ENCODE measurements at places on chromosomes 7 and 10.

GRCh38 chr10:129938460-129938859 lies 25.6 kb downstream of the EBF3 start:
- no peak for DNase-seq

DNA sequence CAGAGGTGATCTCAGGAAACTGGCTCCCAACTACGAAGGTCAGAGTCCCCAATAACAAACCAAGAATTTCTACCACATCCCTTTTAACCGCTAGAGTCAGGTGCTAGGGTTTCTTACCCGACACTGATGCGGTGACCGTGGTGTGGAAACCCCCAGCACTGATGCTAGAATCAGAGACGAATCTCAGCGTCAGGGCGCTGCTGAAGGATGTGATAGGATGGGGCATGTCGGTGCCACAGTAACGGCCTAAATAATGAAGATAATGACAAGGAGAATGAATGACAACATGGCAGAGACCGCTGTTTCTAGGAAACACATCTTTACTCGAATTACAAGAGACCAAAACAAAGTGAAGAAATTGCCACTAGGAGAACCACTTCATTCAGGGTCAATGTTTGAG lies 131.1 kb upstream of the RSU1 start:
- DNase-seq = peak; percentile 19

GRCh38 chr10:69767793-69768192 lies 33.9 kb upstream of the COL13A1 start:
- no peak for DNase-seq

DNA sequence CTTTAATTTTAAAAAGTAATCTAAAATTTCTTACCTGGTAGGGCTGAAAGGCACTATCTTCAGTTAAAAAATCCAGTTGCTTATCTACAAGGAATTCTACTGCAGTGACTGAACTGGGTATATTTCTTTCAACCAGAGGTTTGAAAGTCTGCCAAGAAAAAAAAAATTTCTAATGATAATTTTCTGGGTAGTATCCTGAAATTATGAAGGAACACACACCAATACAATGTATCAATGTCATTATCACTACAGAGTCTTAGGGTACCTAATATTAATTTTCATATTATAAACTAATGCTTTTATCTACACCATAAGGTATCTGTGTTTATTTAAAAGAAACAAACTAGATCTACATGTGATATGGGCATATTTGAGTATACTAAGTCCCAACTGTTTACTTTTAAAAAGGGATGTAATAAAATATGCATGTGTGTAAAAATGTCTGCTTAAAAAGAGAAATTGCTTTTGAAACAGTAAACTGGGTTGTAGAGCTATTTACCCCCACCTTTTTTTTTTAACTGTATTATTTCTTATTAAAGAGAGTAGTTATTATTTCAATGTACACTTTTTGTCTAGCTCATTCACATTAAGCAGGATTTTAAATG lies 131.6 kb downstream of the NRBF2 start:
- no peak for DNase-seq

DNA sequence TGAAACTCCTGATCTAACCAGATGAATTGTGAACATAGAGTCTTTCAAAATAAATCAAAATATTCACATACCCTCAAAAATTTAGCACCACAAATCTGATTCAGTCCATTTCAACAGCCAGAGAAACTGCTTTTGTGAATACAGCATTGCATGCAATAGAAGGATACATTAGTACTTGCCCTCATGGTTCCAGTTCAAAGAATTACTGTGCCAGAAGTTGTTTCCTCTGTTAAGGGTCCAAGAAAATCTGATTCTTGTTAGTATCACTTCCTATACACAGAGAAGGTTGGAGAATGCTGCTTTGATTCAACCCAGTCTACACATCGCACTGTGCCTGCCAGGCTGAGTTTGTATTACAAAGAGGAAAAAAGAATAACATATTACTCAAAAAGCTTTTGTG lies 115.6 kb downstream of the TFEC start:
- no peak for DNase-seq

DNA sequence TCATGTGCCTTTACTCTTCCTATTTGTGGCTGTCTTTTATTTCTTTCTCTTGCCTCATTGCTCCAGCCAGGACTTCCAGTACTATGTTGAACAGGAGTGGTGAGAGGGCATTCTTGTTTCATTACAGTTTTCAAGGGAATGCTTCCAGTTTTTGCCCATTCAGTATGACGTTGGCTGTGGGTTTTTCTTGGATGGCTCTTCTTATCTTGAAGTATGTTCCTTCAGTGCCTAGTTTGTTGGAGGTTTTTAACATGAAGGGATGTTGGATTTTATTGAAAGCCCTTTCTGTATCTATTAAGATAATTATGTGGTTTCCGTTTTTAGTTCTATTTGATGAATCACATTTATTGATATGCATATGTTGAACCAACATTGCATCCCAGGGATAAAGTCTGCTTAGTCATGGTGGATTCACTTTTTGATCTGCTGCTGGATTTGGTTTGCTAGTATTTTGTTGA lies 96.8 kb downstream of the GLCCI1 start:
- DNase-seq = no peak

- no peak for DNase-seq
These were observed 20.7 kb downstream of the CCDC3 start for GRCh38 chr10:12980713-12981306.

- DNase-seq = peak; percentile 22
These were observed 788 bp downstream of the AKAP9 start for GRCh38 chr7:91941450-91941849.

- no peak for DNase-seq
These were observed 86.5 kb downstream of the LSM5 start for GRCh38 chr7:32403463-32404229.

- no peak for DNase-seq
These were observed 540.3 kb upstream of the GALNT17 start for GRCh38 chr7:70591643-70592042.

GRCh38 chr7:66301737-66302136 lies 96.6 kb downstream of the TPST1 start:
- no peak for DNase-seq

DNA sequence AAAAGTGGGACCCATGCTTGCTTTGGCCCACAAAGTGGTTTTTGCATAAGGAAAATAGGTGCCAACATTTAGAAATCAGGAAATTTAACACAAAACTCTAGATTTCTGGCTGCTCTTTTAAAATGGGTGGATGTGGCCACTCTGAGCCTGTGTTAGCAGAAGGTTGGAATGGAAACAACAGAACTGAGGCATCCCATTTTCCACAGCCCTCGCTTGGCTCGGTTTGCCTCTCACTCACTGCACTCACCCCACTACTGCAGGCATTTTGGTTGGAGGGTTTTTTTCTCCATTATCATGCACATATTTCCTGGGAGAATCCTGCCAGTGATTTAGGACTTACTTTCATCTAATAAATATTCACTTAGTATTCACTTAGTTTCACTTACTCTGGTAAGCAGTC lies 178.9 kb downstream of the BICC1 start:
- no peak for DNase-seq

DNA sequence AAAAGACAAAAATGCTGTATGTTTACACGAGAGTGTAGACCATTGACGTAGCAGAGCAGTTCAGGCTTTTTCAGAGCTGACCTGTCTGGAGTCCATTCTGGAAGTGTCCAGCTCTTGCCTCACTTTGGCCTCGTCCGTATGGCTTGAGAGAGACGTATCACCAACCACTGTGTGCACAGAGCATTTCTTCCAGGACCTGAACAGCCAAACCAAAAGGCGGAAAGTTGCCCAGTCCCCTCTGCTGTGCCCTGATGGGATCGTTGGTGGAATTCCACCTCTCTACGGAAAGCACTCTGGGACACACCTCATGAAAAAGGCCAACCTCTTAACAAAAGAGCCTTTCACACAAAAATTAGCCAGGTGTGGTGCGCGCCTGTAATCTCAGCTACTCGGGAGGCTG lies 184.7 kb upstream of the SH2B2 start:
- no peak for DNase-seq

GRCh38 chr10:71840177-71840957 lies 10.7 kb downstream of the PSAP start:
- DNase-seq = no peak

- DNase-seq = no peak
These were observed 6.2 kb downstream of the PYROXD2 start for GRCh38 chr10:98408799-98409198.

- DNase-seq = no peak
These were observed 121.4 kb upstream of the MKI67 start for GRCh38 chr10:128247576-128247975.

DNA sequence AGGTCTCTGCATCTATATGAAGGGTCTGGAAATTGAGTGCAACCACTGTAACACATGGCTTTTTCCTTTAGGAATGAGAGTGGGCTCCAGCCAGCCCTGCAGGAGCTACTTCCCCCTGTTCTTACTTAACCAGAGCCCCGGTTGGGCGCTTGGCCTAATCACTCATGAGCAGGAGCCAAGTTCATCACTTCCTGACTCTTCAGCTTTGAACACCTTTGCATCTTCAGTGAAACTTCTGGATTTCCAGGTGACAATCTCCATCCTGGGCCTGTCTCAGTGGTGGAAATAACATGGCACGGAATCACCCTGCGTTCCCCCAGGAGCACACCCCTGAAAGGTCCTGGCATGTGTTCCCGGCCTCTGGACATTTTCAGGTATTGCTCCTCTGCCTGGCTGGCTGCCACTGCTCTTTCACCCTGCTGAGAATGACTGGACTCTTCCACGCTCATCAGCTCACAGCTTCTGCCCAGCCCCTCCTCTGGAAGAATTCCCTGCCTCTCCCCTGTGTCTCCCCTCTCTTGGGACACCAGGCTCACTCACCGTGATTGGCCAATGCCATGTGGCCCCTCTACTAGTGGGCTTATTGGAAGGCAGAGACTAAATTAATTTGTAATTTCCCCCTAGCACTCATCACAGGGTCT lies 229.1 kb upstream of the GRB10 start:
- DNase-seq = no peak

GRCh38 chr10:127441350-127442219 lies 107.5 kb upstream of the NPS start:
- DNase-seq = no peak

- no peak for DNase-seq
These were observed 472.7 kb upstream of the GALNT17 start for GRCh38 chr7:70659263-70659662.

GRCh38 chr7:138074540-138074939 lies 1.7 kb upstream of the AKR1D1 start:
- no peak for DNase-seq

DNA sequence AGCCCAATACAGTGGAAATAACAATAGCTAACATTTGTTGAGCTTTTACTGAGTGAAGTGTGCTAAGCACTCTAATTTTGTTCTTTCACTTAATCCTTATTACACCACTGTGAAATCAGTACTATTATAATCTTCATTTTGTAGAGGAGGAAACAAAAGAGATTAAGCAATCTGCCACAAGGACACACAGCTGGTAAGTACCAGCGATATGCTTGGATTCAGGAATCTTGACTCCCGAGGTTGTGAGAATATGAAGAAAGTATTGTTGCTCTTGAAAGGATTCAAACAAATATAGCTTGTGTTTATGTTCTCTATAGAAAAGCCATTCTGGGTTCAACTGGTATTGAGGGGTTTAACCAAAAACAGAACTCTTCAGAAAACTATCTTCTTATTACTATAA lies 93.7 kb upstream of the HECTD2 start:
- no peak for DNase-seq

- DNase-seq = no peak
These were observed 341.6 kb downstream of the PCLO start for GRCh38 chr7:82821037-82821436.

- DNase-seq = no peak
These were observed 132.6 kb downstream of the AKR1D1 start for GRCh38 chr7:138208864-138209263.

DNA sequence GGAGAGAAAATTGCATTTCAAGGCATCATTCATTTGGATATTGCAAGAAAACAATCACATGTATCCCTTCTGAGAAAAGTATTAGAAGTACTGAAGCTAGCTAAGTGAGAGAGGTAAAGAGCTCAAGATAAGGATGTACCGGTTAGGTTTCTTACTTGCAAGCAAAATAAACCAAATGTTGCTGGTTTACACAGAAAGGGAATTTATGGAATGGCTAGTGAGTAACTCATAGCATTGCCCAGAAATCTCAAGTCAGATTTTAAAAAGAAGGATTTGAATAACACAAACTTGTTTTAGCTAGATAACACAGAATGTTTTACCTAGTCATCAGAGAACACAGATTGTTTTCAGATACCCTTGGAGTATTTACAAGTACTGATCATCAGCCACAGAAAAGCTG lies 30.6 kb downstream of the KLHL7 start:
- DNase-seq = no peak

GRCh38 chr10:30434273-30435072 lies 489 bp downstream of the MAP3K8 start:
- DNase-seq = peak; percentile 53

- DNase-seq = no peak
These were observed 21.4 kb downstream of the HKDC1 start for GRCh38 chr10:69241575-69241974.

- DNase-seq = no peak
These were observed 36.6 kb upstream of the PLPP4 start for GRCh38 chr10:120420421-120420820.

DNA sequence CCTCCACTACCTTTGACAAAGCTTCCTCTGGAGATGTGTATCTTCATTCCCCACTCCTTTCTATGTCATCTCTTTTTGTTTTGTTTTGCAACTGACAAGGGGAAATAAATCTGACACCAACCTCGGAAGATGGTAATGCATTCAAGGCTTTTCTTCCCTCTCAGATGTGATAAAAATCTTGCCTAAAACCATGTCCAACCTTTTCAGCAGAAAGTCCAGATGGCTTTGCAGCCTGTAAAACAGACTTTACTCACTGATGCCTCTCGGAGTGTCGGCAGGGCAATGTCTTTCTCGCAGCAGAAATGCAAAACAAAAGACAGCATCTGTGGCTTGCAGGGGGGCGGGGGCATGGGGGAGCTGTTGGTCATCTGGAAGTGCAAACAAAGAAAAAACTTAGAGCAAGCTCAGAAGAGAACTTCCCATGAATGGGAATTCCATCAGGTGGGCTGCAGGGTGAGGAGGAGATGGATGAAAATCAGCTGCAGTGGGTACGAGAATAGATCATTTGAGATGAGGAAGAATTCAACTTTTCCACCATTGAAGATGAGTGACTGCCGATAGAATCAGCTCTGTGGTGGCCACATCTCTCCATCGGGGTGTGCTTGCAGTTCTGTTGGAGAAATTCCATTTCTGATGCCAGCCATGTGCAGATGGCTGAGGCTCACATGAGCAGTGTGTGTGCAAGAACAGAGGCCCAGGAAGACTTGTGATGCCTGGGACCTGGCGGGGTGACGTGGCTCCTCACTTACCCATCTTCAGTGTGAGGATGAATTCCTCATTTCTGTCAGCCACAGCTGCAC lies 237.7 kb downstream of the WDR37 start:
- no peak for DNase-seq

DNA sequence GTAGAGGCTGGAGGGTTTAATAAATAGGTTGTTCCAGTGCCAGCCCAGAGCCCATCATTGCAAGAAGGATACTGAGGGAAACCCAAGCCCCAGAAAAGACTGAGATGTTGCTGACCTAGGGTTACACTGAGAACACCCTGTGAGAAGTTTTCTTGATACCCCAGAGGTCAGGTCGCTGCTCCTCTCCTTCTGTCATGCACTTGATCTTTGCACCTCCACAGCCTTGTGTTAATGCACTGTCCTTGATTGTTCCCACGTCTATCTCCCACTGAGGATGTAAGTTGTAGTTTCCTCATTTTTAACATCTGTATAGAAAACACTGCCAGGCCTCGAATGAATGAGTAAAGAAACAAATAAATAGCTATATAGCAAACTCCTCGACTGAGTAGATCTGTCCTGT lies 195.3 kb upstream of the AHR start:
- DNase-seq = no peak

- DNase-seq = no peak
These were observed 156.2 kb upstream of the FOXK1 start for GRCh38 chr7:4525884-4526283.

- no peak for DNase-seq
These were observed 29.8 kb downstream of the JAKMIP3 start for GRCh38 chr10:132095403-132096113.

Data from activated gamma-delta T cell treated with Interleukin-2 at 50 U/mL for 16 hours (primary cell).